Immature natural killer cell (primary cell): ENCODE measurements at places on chromosomes 4 and X. TPM values are rescaled to one million over a fixed set of nuclear protein-coding genes. Genes with fewer than 3 reads are reported as not detected.

DSPP gene
- polyA plus RNA-seq: not detected

LIMCH1 gene
- not detected for polyA plus RNA-seq

GRCh38 chr4:7815981-7816380, 123.7 kb downstream of the AFAP1 start:
- no peak overlapping the region for H3K27ac ChIP-seq
- no peak for DNase-seq
- peaks cover 8% of the 10 kb centered on the region for H3K36me3 ChIP-seq
- H3K4me1 ChIP-seq: no peaks in the 10 kb centered on the region

DNA sequence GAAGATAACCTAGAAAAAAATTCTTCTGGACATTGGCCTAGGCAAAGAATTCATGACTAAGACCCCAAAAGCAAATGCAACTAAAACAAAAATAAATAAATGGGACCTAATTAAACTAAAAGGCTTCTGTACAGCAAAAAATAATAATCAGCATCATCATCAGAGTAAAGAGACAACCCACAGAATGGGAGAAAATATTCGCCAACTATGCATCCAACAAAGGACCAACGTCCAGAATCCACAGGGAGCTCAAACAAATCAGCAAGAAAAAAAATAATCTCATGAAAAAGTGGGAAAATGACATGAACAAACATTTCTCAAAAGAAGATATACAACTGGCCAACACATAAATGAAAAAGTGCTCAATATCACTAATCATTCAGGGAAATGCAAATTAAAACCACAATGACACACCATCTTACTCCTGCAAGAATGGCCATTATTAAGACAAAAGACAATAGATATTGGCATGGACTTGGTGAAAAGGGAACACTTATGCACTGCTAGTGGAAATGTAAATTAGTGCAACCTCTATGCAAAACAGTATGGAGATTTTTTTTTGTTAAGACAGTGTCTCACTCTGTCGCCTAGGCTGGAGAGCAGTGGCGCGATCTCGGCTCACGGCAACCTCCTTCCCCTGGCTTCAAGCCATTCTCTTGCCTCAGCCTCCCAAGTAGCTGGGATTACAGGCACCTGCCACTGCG, 29.9 kb downstream of the ELF2 start:
- no peaks in the 10 kb centered on the region for H3K27me3 ChIP-seq
- no peak for DNase-seq
- H3K4me3 ChIP-seq: no peak overlapping the region
- H3K27ac ChIP-seq: no peak overlapping the region
- H3K36me3 ChIP-seq: peaks cover 3% of the 10 kb centered on the region

- H3K4me1 ChIP-seq: peaks cover 9% of the 10 kb centered on the region
- no peak overlapping the region for H3K27ac ChIP-seq
- H3K4me3 ChIP-seq: no peak overlapping the region
- no peaks in the 10 kb centered on the region for H3K36me3 ChIP-seq
Measured at GRCh38 chr4:115293093-115293462, 179.7 kb upstream of the NDST4 start.

DNA sequence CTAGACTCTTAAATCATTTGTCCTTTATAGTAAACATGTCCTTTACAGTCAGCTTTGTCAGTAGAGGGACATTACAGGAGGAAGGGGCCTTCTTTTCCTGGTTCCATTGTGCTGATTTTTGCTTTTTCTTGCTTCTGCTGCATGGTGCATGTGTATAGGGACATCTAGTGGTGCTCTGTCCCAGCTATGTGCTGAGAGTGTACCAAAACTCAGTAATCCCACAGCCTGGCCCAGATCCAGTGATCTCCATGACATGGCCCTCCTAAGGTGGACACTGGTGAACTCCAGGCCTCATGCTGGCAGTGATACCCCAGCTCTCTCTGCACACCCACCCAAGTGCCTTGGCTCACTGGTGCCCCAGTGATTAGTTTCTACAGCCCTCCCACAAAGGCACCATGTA, 45.2 kb downstream of the MAGEB17 start:
- no peak overlapping the region for H3K27ac ChIP-seq
- no peak for DNase-seq
- no peaks in the 10 kb centered on the region for H3K4me1 ChIP-seq
- no peak overlapping the region for H3K4me3 ChIP-seq
- no peaks in the 10 kb centered on the region for H3K36me3 ChIP-seq

SLC6A14 gene
- not detected for polyA plus RNA-seq

PDK3 gene
- polyA plus RNA-seq: 65.8 TPM

GRCh38 chrX:155435744-155436112, 22.7 kb downstream of the F8A3 start:
- H3K27ac ChIP-seq: no peak overlapping the region
- no peaks in the 10 kb centered on the region for H3K36me3 ChIP-seq
- no peak overlapping the region for H3K4me3 ChIP-seq
- H3K27me3 ChIP-seq: no peaks in the 10 kb centered on the region
- no peaks in the 10 kb centered on the region for H3K4me1 ChIP-seq

- H3K27me3 ChIP-seq: peaks cover 4% of the 10 kb centered on the region
- no peak for DNase-seq
- H3K4me3 ChIP-seq: no peak overlapping the region
- no peaks in the 10 kb centered on the region for H3K4me1 ChIP-seq
- H3K36me3 ChIP-seq: no peaks in the 10 kb centered on the region
Measured at GRCh38 chr4:138773321-138773720, 242.3 kb upstream of the NOCT start.

EDA2R gene
- polyA plus RNA-seq: not detected

CLDN34 gene
- polyA plus RNA-seq: not detected

DNA sequence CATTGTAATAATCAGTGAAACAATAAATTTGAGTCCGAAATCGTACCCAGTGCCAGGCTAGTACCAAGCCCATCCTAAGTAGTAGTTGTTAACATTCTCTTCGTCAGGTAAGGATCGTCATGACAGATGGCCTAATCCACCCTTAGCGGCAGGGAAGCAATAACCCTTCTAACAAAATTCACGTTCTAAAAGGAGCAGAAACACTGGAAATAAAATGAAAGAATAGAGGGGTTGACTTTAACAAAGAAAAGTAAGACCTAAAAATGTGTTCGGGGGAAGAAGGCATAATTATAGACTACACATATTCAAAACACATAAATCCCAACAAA, 142.7 kb downstream of the CPEB2 start:
- H3K4me1 ChIP-seq: no peaks in the 10 kb centered on the region
- no peak overlapping the region for H3K27ac ChIP-seq
- H3K27me3 ChIP-seq: peaks cover 2% of the 10 kb centered on the region
- H3K36me3 ChIP-seq: no peaks in the 10 kb centered on the region
- no peak for DNase-seq

GRCh38 chrX:153774576-153775292, 6.1 kb upstream of the SRPK3 start:
- H3K27me3 ChIP-seq: peaks cover 1% of the 10 kb centered on the region
- H3K4me3 ChIP-seq: no peak overlapping the region
- no peaks in the 10 kb centered on the region for H3K36me3 ChIP-seq
- H3K27ac ChIP-seq: no peak overlapping the region
- no peaks in the 10 kb centered on the region for H3K4me1 ChIP-seq

- no peak overlapping the region for H3K27ac ChIP-seq
- no peaks in the 10 kb centered on the region for H3K4me1 ChIP-seq
- H3K36me3 ChIP-seq: no peaks in the 10 kb centered on the region
- no peak overlapping the region for H3K4me3 ChIP-seq
- DNase-seq: no peak
Measured at GRCh38 chrX:150487369-150488094, 80.9 kb upstream of the MTM1 start.

COL4A6 gene
- polyA plus RNA-seq: not detected

DNA sequence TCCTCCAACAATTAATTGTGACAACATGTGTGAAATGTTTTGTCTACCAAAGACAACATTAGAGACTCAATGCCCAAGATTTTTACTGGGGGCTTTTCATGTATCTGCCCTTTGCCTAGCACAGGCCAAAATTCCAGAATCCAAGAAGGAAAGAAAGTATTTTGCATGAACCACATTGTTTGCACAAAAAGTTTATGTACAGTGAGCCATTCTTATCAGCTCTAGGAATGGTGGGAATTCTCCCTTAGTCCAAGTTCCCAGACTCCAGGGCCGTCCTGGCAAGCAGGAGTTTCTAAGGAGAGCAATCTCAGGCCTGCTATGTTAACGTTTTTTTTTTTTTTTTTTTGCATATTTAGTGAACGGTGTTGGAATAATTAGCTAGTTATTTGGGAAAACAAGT, 21.6 kb downstream of the GPRASP1 start:
- H3K4me1 ChIP-seq: no peaks in the 10 kb centered on the region
- no peak overlapping the region for H3K27ac ChIP-seq
- no peak overlapping the region for H3K4me3 ChIP-seq
- H3K27me3 ChIP-seq: no peaks in the 10 kb centered on the region

- H3K4me1 ChIP-seq: peaks cover 16% of the 10 kb centered on the region
- no peak overlapping the region for H3K27ac ChIP-seq
Measured at GRCh38 chrX:39442332-39442731, 641.1 kb downstream of the MID1IP1 start.

DNA sequence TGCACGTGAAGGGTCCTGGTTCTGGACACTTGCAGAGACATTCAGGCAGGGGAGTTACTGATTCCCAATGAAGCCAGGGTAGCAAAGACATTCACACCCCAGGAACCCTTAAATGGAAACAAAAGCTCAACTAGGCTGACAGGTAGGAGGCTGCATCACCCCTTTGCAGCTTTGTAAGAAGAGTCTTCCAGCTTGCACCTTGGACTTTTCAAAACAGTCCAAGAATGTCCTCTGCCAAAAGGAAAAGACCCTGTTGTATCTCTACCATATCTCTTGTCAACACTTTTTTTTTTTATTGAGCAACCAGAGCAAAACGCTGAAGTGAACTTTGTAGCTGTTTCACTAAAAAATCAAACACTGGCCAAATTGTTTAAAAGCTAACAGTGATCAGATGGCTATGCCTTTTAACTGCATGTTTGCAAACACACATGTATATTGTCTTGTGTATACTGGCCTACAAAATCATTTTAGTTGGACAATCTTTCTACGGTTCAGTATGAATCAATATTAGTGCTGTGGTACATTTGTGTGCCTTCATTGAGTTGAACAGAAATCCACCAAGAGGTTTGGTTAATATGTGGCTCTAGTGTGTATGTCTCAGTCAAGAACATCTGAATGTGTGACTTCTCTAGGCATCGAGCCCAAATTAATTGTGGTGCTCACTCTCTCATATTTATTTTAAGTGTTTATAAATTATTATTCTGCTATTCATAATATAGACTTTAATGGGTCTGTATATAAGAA, 18.5 kb upstream of the WWC2 start:
- no peaks in the 10 kb centered on the region for H3K4me1 ChIP-seq
- H3K27me3 ChIP-seq: peaks cover 3% of the 10 kb centered on the region
- H3K36me3 ChIP-seq: no peaks in the 10 kb centered on the region
- DNase-seq: no peak
- H3K27ac ChIP-seq: no peak overlapping the region

DNA sequence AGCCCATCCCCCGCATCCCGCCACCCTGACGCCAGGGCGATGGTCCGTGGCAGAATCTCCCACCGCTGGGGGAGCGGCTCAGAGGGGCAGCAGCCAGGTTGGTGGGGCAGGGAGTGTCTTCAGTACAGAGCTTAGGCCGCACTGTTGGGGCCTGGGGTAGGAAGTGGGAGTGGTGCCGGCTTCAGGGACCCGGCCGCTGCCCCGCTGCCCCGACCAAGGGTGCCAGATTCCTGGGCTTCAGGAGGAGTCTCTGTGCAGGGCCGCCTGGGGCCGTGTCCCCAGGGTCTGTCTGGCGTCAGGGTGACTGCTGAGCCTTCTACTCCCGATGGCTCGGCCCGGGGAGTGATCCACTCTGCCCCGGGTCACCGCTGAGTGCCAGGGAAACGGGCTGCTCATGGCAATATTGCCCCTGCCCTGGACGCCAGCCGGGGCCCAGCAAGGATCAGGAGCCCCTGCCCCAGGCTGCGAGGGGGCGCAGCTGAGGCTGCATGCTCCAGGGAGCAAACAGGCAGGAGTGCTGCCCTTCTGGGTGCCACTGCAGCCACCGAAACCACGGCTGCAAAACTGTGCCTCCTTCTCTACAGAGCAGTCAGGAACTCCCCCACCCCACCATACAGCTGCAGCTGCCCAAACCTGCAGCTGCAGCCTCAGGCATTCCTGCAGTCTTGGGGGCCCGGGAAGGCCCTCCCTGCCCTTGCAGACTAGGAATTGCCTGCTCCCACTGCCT, 1206.1 kb downstream of the ARAP2 start:
- no peak for DNase-seq
- H3K27ac ChIP-seq: no peak overlapping the region
- no peaks in the 10 kb centered on the region for H3K4me1 ChIP-seq
- peaks cover 3% of the 10 kb centered on the region for H3K27me3 ChIP-seq

- no peaks in the 10 kb centered on the region for H3K36me3 ChIP-seq
- H3K4me3 ChIP-seq: no peak overlapping the region
- no peaks in the 10 kb centered on the region for H3K4me1 ChIP-seq
- no peak for DNase-seq
- H3K27me3 ChIP-seq: no peaks in the 10 kb centered on the region
Measured at GRCh38 chr4:87038837-87039615, 104.2 kb downstream of the AFF1 start.

DNA sequence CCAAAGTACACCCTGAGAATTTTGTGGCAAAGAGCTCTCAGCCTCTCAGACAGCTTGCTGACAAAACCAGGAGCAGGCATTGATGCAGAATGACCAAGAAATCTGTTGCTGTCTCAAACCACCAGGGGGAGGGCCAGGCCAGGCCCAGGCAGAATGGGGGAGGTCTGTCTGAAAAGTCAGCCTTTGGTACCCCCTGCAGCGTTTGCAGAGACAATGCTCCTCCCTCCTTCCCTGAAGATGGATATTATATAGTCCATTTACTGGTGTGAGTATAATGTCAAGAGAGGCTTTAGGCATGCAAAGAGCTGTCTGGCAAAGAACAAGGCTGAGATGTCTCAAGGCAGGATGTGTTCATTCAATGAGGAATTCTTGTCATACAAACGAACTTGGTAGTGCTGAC, 52.9 kb upstream of the TRPC5OS start:
- no peak overlapping the region for H3K27ac ChIP-seq
- DNase-seq: no peak
- no peak overlapping the region for H3K4me3 ChIP-seq
- H3K36me3 ChIP-seq: no peaks in the 10 kb centered on the region
- peaks cover 4% of the 10 kb centered on the region for H3K27me3 ChIP-seq
- H3K4me1 ChIP-seq: no peaks in the 10 kb centered on the region

DNA sequence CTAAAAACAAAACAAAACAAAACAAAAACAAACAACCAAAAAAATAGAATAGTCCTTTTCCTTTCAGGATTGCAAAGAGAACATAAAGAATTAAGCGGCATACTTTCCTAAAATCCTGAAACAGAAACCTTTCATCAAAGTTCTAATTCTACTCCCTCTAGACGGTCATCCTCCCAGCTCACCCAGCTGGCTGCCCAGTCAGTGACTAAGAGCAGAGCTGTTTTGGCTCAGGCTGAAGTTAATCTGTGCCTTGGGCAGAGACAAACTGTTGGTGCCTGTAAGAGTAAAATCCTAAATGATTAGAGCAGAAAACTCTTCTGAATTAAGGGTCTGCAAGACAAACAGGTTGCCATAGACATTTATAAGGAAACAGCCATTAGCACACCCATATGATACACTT, 17.6 kb upstream of the WAS start:
- H3K4me3 ChIP-seq: no peak overlapping the region
- no peak overlapping the region for H3K27ac ChIP-seq
- no peaks in the 10 kb centered on the region for H3K4me1 ChIP-seq
- no peaks in the 10 kb centered on the region for H3K27me3 ChIP-seq

SERTM2 gene
- not detected for polyA plus RNA-seq
